NCI-H510A (cell line): ENCODE measurements at places on chromosomes 3 and 15.

- no peak for DNase-seq
These were observed 532.8 kb downstream of the ZIC1 start for GRCh38 chr3:147941969-147942368.

DNA sequence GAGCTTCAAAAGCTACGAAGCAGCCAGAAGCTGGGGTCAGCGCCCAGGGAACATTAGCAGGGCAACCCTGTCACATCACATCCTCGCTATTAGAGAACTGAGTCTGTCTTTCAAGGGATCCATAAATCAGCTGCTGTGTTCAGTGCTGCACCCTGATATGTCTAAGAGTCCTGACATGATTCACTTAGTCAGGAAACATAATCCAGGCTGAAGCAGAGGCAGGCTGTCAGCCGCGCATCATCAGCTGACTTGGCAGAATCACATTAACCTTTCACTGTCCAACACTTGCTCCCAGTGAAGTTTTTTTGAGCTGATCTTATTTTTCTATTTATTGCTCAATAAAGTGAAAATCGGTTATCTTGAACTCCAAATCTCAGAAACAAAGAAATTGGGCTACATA, 23.5 kb downstream of the MYH15 start:
- DNase-seq, result no peak

DNA sequence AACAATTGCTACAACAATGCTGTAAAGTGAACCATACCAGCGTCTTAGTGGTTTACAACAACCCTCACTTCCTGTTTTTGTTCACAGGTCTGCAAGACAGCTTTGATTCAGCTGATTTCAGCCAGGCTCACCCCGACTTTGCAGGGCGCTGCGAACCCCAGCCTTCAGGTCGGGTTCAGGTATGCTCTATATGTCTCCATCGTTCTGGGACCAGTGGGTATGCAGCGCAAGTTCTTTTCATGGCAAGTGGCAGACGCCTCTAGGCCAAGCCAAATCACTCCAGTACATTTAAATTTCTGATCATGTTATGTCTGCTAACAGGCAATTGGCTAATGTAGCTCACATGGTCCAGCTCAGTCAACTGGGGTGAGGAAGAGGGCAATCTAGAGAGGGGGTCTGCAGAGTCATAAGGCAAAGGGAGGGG, 52.4 kb upstream of the RGMA start:
- DNase-seq, result no peak

GRCh38 chr3:178097576-178097975, 438.7 kb upstream of the KCNMB2 start:
- DNase-seq, result no peak

GRCh38 chr15:80429964-80430363, 25.8 kb downstream of the ARNT2 start:
- DNase-seq, result no peak

GRCh38 chr15:92091155-92091734, 237.7 kb downstream of the SLCO3A1 start:
- peak; percentile 41 for DNase-seq

DNA sequence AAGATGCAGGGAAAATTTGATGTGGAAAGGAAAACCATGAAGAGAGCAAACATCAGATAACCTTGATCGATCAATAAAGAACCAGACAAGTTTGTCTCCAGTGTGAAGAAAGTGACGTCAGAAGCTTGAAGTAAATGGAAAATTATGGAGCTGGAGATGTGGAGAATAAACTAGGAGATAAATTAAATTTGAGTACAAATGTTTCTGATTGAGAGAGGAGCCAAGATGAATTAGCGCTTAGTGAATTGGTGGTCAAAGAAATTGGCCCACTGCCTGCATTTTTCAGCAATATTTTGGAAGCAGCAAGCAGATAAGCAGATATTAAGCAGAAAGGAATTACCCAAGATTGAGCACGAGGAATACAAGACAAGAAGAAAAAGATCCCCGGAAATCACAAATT, 567.3 kb upstream of the ZNF385D start:
- no peak for DNase-seq

DNA sequence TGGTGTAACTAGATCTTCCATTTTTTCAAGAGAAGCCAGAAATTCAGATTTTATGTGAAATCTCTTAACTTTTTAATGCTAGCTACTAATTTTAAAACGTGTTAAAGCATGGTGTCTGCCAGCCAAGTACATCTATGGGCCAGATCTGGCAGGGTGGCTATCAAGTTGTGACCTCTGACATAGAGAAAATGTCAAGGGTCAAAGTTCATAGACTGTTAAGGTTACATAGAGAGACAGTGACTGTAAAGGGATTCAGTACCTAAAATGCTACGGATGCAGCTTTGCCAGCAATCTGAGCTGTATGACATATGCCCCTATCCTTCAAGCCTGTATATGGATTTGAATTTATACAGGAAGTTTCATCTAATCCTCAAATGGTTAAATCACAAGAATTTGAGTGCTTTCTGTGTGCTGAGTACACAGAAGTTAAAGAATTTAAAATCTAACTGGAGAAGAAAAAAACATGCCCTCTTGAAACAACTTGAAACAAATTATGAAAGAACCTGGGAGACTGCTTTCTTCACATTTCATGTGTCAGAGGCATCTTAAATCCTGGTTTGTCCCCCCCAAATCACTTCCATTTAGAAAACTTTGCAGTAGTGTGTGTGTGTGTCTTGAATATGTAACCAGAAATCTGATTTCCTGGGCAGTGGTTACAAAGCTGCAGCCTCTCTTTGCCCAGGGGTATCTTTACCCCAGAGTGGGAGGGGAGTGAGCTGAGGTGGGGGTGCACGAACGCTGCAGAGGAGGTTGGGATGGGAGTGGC, 895 bp upstream of the ARHGAP31 start:
- no peak for DNase-seq

- no peak for DNase-seq
These were observed 27.0 kb downstream of the ALS2CL start for GRCh38 chr3:46666453-46666845.

- DNase-seq, result no peak
These were observed 42.4 kb upstream of the LARS2 start for GRCh38 chr3:45345846-45346580.

GRCh38 chr3:98508582-98508981, 11.1 kb downstream of the OR5K2 start:
- DNase-seq, result no peak

DNA sequence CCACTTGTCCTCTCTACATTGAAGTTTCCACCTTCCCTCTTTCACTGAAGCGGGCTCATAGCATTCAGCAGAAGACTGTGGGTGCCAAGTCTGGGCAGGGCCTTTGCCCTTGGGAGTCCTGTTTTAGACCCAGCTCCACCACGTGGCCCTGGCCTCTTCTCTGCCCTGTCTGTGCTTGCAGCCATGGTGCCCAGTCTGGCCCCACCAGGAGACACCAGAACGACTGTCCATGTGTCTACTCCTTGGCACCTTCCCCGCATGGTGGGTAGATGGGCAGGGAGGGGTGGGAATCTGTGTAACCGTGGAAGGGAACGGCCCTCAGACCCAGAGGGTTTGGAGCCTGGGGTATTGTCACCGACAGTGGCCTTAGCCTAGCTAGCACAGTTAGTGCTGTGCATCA, 17.9 kb upstream of the EMC3 start:
- no peak for DNase-seq

DNA sequence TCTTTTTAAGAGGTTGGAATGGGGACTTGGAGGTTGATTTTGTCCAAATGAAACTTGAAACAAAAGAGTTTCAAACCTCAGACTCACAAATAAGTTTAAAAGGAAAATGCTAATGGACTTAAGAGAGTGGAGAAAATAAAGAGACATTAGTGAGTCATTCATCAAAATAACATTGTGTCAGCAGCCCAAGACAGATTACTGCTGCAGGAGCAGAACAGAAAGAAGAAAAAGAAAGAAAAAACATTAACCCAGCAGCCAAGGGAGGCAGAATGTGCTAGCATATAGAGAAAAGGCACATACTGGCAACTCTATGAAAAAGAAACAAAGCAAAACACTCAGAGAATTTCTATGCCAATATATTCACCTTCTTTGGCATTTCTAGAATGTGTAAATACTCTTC, 42.6 kb downstream of the ADAMTS9 start:
- DNase-seq, result no peak

- no peak for DNase-seq
These were observed 116.4 kb downstream of the OXNAD1 start for GRCh38 chr3:16381426-16381825.

GRCh38 chr3:47601281-47601680, 22.6 kb upstream of the CSPG5 start:
- DNase-seq, result no peak

DNA sequence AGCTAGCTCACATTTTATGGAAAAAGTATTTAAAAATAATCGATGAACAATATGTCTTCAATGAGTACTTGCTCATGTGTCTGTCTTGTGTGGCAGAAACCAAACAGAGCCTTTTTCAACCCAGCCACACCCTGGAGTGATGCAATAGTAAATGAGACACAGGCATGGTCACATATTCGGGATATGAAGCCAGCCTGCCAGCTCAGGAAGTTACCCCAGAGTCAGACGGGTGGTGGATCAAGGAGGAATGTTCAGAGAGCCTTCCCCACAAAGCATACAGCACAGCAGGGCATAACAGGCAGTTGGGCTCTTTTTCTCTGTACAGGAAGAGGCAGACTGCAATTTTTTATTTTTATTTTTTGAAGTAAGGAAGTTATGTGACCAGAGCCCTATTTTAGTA, 27.3 kb downstream of the LARP6 start:
- no peak for DNase-seq

DNA sequence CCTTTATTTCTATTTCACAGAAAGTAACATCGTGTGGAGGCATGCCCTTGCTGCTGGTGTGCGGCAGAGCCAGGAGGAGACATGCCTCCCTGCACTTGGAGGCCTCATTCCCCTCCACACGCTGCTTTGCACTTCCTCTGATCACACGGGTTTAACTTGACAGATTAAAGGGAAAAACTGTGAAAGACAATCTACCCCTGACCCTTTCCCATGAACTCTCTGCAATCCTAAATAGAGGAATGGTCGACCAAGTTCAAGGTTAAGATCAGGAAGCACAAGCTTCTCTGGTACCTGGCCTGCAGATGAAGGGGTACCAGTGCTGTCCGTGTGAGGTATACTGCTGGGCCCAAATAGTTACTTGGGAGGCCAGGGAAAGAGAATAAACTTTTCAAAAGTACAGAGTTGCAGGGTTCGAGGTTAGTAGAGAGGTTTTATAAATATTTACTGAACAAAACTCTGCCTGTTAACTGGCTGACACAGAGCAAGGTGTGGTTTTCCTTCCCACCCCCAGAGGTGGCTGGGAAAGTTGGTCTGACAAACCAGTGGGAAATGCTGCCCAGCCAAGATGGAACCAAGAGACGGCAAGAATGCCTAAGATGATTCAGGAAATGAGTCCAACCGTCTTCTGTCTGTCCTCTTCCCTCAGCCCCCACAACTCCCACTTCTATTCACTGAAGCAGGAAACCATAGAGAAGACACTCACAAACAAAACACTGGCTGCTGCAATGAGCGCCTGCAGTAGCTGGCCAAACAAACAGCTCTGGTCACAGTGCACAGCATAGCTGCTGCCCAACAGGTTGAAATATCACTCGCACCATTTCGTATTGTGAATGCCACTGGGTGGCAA, 79.6 kb downstream of the IGF2BP2 start:
- DNase-seq, result no peak

- no peak for DNase-seq
These were observed 32.9 kb upstream of the MTMR10 start for GRCh38 chr15:31024330-31024729.

DNA sequence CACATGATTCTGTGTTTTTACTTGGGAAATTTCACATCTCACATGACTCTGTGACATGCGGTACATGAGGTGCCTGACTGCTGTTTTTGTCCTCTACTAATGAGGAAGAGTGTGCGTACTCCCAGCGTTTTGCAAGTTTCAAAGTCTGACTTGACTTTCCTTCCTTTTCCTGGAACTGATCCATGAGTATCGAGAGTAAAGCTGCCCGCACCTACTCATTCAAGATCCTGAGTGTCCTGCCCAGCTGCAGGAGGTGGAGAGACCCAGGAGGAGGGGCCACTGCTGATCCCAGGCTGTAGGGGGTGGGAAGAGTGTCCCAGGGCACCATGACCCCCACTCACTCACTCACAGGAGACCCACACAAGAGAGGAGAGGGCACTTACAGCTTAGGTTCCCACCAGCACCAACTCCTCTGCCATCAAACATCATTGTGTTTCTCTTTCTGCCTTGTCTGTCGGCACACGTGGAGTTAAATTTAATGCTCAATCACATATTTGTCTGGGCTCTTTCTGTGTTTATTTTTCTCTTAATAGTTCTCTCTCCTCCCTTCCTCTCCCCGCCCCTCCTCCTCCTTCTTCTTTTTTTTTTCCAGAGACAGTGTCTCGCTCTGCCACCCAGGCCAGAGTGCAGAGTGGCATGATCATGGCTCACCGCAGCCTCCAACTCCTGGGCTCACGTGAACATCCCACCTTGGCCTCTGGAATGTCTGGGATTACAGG, 1.4 kb downstream of the CCR5AS start:
- DNase-seq, result peak; percentile 28

GRCh38 chr3:46416125-46416810, 9.2 kb downstream of the CCRL2 start:
- peak; percentile 42 for DNase-seq

DNA sequence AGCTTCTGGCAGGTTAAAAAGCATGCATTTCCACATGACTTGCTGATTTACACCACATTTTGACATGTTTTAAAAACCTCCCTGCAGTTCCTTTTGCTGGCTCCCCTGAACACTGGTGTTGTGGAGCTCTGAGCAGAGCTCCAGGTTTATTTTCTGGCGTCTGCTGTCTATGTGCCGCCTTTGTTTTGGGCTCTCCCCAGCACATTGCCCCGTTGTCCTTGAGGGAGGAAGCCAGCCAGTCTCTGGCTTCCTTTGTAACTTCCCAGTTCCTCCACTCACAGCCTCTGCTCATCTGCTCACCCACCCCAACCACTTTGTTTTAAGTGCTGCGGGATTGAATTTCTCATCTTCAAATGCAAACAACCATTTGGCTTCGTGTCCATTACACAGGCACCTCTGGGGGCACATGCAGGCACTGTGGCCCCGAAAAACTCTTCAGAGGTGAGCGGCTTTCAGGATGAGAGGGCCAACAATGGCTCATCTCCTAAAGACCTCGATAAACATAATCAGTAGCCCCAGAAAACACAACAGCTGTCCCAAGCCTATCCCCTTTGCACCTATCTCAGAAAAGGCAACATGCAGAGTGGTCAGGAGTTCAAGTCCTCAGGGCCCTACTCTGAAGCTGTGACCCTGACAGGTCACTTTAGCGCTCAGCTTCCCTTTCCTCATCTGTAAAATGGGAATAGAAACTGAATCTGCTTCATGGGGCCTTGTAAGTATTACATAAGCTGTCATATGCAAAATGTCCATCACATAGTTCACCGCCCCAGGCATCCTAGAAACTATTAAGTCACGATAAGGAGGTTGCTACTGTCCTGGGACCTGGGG, 1.3 kb upstream of the MEF2A start:
- peak; percentile 1 for DNase-seq
